ENCODE measurements at places on chromosomes 7 and 10. TPM values are rescaled to one million over a fixed set of nuclear protein-coding genes. Genes with fewer than 3 reads are reported as not detected.

DNA sequence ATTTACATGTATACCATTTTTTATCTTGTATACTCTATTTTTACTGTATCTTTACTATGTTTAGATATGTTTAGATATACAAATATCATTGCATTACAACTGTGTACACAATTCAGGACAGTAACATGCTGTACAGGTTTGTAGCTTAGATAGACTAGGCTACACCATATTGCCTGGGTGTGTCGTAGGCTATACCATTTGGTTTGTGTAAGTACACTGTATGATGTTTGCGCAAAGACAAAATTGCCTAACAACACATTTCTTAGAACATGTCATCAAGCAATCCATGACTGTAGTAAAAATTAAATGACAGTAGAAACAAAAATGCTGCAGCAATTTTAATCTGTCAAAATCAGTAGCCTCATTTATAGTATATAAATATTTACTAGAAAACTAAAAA, 812.2 kb downstream of the GRM8 start:
- no peaks in the 10 kb centered on the region for H3K36me3 ChIP-seq
- no peak overlapping the region for H3K4me3 ChIP-seq
- no peaks in the 10 kb centered on the region for H3K27me3 ChIP-seq
- H3K27ac ChIP-seq = no peak overlapping the region
- DNase-seq = no peak

DNA sequence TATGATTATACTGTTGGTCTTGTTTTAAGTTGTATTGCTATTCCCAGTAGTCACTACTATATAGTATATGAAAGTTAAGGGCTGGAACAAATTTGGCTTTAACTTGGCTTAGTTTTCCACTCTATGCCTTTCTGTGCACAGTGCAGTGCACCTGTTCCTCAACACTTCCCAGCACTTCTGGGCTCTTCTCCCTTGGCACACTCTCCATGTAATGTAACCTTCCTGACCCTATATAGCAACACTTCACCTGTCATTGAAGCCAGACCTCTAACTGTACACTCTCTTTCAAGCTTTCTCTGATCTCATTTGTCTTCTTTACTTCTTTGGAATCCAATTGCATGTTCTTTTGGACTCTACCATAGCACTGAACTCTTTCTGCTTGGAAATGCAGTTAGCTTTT, 83.9 kb upstream of the SMIM30 start:
- H3K4me3 ChIP-seq = no peak overlapping the region
- no peaks in the 10 kb centered on the region for H3K36me3 ChIP-seq
- H3K27me3 ChIP-seq = no peaks in the 10 kb centered on the region

- H3K27me3 ChIP-seq = no peaks in the 10 kb centered on the region
- no peak for DNase-seq
- no peaks in the 10 kb centered on the region for H3K4me1 ChIP-seq
- no peak overlapping the region for H3K27ac ChIP-seq
- H3K36me3 ChIP-seq = no peaks in the 10 kb centered on the region
- no peak overlapping the region for H3K4me3 ChIP-seq
Measured at GRCh38 chr7:15335390-15335789, 226.4 kb downstream of the AGMO start.

DNA sequence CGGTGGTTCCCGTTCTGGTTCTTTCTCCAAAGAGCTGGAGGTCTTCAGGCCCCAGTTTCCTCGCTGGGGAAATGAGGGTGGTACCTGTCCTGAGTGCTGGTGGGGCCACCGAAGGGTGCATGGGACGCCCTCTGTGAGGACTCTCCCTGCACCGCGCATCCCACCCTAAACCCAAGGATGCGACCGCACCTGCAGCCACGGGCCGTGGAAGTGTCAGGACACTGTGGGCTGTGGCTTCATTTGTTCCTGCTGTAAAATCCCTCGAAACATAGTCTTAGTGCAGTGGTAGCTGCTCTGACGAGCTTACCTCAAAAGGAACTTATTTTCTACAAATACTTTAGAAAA, 84.1 kb downstream of the NKX6-2 start:
- H3K4me3 ChIP-seq = no peak overlapping the region
- no peaks in the 10 kb centered on the region for H3K27me3 ChIP-seq
- peaks cover 3% of the 10 kb centered on the region for H3K36me3 ChIP-seq
- peaks cover 3% of the 10 kb centered on the region for H3K4me1 ChIP-seq
- no peak for DNase-seq

GRCh38 chr10:128160297-128160711, 34.1 kb upstream of the MKI67 start:
- H3K4me1 ChIP-seq = no peaks in the 10 kb centered on the region
- no peaks in the 10 kb centered on the region for H3K36me3 ChIP-seq
- H3K4me3 ChIP-seq = no peak overlapping the region
- no peak for DNase-seq

GRCh38 chr10:74335501-74335900, 184.5 kb downstream of the ADK start:
- no peak for DNase-seq
- H3K27me3 ChIP-seq = no peaks in the 10 kb centered on the region
- H3K4me1 ChIP-seq = no peaks in the 10 kb centered on the region
- peaks cover 6% of the 10 kb centered on the region for H3K36me3 ChIP-seq
- H3K27ac ChIP-seq = no peak overlapping the region
- H3K4me3 ChIP-seq = no peak overlapping the region

GRCh38 chr10:7188456-7189050, 222.3 kb downstream of the SFMBT2 start:
- H3K4me3 ChIP-seq = no peak overlapping the region
- no peaks in the 10 kb centered on the region for H3K27me3 ChIP-seq
- peak overlapping the region; percentile 58 for H3K27ac ChIP-seq

- H3K27ac ChIP-seq = no peak overlapping the region
- no peak overlapping the region for H3K4me3 ChIP-seq
- no peaks in the 10 kb centered on the region for H3K4me1 ChIP-seq
- no peaks in the 10 kb centered on the region for H3K36me3 ChIP-seq
- H3K27me3 ChIP-seq = no peaks in the 10 kb centered on the region
Measured at GRCh38 chr7:51069411-51070083, 247.1 kb downstream of the COBL start.

DNA sequence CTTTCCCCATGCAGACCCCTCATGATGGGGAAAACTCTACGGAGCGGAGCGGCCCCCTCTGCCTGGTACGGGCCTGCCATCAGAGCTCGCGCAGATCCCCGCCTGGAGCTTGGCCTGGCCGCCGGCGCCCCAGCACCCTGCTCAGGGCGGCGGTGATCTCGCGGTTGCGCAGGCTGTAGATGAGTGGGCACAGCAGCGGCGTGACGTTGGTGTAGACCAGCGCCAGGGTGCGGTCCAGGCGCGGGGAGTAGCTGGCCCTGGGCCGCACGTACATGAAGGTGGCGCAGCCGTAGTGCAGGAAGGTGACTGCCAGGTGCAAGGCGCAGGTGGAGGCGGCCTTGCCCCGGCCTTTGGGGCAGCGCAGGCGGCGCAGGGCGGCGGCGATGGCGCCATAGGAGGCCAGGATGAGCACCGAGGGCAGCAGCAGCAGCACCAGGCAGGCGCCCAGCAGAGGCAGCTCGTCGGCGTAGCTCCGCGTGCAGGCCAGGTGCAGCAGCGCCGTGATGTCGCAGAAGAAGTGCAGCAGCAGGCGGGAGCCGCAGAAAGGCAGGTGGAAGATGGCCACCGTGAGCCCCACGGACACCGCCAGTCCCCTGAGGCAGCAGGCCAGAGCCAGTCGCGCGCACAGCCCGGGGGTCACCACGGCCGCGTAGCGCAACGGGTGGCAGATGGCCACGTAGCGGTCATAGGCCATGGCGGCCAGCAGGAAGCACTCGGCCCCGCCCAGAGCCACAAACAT, 33.4 kb downstream of the TAS2R41 start:
- no peaks in the 10 kb centered on the region for H3K27me3 ChIP-seq
- no peaks in the 10 kb centered on the region for H3K4me1 ChIP-seq
- H3K4me3 ChIP-seq = no peak overlapping the region
- DNase-seq = no peak
- H3K27ac ChIP-seq = no peak overlapping the region

GRCh38 chr10:76086170-76086760, 654.8 kb downstream of the LRMDA start:
- no peaks in the 10 kb centered on the region for H3K36me3 ChIP-seq
- no peaks in the 10 kb centered on the region for H3K4me1 ChIP-seq
- no peaks in the 10 kb centered on the region for H3K27me3 ChIP-seq
- H3K4me3 ChIP-seq = no peak overlapping the region

- no peaks in the 10 kb centered on the region for H3K27me3 ChIP-seq
- no peak for DNase-seq
- no peak overlapping the region for H3K4me3 ChIP-seq
- no peaks in the 10 kb centered on the region for H3K36me3 ChIP-seq
Measured at GRCh38 chr10:72649291-72649690, 23.4 kb upstream of the MICU1 start.

DNA sequence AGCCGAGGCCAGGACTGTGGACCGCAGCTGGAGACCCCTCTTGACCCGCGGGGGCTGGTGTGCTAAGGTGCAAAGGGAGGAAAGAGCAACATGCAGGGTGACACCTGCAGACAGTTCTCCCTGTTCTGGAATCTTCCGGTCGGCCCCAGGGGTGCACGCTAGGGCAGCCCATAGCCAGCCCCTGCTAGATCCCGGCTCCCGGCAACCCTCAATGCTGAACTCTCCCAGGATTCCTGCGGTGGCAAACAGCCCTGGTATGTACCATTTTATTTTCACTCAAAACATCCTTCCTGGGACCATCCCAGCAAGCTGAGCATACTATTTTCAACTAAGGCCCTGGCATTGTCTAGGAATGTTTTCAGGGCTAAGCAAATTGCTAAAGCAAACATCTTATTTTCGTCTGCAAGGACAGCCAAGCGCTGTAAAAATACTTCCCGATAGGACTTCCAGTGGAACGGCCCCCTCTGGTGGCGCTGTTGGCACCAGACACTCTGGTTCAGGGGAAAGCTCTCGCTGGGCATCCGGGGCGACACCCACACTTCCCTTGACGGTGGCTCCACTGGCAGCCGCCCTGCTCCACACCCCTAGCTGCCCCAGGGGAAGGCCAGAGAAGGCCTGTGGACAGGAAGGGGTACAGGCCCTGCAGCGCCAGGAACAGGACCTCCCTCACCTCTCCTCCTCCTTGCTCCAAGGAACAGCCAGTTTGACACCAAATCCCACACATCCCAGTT, 99.4 kb downstream of the CTBP2 start:
- no peaks in the 10 kb centered on the region for H3K27me3 ChIP-seq
- H3K4me1 ChIP-seq = peaks cover 3% of the 10 kb centered on the region
- H3K27ac ChIP-seq = peak overlapping the region; percentile 41
- DNase-seq = peak; percentile 82

GRCh38 chr7:157278791-157279724, 57.7 kb upstream of the DNAJB6 start:
- no peaks in the 10 kb centered on the region for H3K27me3 ChIP-seq
- peak overlapping the region; percentile 44 for H3K4me3 ChIP-seq
- DNase-seq = no peak
- H3K4me1 ChIP-seq = peaks cover 24% of the 10 kb centered on the region
- no peaks in the 10 kb centered on the region for H3K36me3 ChIP-seq
- peak overlapping the region; percentile 64 for H3K27ac ChIP-seq

DNA sequence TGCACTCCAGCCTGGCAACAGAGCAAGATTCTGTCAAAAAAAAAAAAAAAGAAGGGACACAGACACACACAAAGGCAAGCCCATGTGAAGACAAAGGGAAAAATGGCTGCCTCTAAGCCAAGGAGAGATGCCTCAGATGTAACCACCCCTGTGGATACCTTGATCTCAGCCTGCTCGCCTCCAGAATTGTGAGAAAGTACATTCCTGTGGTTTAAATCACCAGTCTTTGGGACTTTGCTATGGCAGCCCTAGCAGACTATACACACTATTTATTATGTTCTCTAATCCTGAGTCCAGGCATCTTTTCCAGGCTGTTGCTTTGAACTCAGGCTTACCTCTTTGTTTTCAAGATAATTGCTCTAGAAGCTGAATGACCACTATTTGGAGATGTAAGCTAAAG, 494.3 kb downstream of the GALNT17 start:
- H3K27ac ChIP-seq = no peak overlapping the region
- no peaks in the 10 kb centered on the region for H3K27me3 ChIP-seq
- DNase-seq = no peak
- no peaks in the 10 kb centered on the region for H3K4me1 ChIP-seq
- no peaks in the 10 kb centered on the region for H3K36me3 ChIP-seq

DDC gene
- total RNA-seq = not detected

PDLIM1 gene
- total RNA-seq = 139 TPM

FRA10AC1 gene
- 14.1 TPM for total RNA-seq

OR2A12 gene
- not detected for total RNA-seq

TPK1 gene
- total RNA-seq = 4.5 TPM

HUS1 gene
- total RNA-seq = 29.1 TPM

SLC13A1 gene
- not detected for total RNA-seq

NEUROD6 gene
- total RNA-seq = not detected

UTF1 gene
- total RNA-seq = not detected

SNX13 gene
- 56.1 TPM for total RNA-seq
